Activated CD4-positive, alpha-beta T cell treated with anti-CD3 and anti-CD28 coated beads, Interleukin-2, amount 10 ng/mL, durations not matched to agents 7 days and 5 days (primary cell): ENCODE measurements at places on chromosomes 5 and 9.

- DNase-seq, result no peak
Observed at GRCh38 chr5:23820765-23821471, 313.5 kb downstream of the PRDM9 start.

- DNase-seq, result no peak
Observed at GRCh38 chr5:63687854-63688516, 274.3 kb downstream of the HTR1A start.

DNA sequence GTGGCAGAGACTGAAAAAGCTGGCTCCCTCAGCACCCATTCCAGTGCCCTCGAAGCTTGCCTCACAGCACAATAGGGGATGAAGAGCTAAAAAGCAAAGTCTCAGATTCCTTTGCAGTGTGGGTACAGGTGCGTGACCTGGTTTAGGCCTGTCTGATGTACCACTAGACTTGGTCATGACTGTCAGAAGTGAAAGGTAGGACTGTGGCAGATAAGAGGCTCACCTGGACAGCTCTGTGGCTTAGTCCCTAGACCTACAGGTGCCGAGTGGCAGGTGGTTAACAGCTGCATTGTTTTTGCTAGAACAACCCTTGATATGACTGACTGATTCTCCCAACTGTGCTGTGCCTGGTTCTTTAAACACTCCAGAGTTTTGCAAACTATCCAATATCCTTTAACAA is 14.7 kb upstream of the SFXN1 start:
- no peak for DNase-seq

DNA sequence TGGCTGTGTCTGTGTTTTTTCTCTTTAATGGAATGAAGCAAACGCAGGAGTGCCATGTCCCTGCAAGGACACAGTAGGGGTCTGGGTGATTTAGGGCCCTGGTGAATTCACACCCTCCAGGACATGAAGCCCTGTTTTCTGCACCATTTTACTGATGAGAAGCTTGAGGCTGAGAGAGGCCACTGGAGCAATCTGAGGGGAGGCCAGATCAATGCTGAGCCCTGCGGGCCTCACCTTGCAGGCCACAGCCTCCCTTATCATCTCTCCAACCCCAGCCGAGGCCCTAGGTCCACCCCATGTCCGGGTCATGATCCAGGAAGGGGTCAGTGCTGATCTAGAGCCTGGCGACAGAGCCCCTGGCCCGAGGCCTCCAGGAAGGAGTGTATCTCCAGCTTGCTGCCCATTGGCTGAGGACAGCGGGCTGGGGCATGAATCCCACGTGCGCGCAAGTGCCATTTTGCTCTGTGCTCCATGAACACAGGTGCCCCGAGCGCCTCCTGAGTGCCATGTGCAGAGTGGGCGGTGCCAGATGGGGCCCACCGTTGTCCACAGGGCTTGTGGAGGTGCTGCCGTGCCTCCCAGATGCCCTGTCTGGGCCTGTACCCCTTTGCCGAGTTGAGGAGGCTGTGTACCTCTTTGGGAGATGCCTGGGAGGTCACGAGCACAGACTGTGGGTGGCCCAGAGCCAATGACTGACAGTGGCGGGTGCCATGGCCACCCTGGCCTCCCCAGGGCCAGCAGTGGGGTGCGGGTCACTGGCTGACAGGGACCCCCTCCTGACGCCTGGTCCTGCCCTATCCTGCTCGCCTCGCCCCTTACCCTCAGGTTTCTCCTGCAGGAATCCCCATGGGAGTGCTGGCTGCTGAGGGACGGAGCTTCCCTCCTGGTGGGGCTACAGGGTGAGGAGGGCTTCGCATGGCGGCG is 32.3 kb upstream of the LPCAT1 start:
- DNase-seq, result no peak

DNA sequence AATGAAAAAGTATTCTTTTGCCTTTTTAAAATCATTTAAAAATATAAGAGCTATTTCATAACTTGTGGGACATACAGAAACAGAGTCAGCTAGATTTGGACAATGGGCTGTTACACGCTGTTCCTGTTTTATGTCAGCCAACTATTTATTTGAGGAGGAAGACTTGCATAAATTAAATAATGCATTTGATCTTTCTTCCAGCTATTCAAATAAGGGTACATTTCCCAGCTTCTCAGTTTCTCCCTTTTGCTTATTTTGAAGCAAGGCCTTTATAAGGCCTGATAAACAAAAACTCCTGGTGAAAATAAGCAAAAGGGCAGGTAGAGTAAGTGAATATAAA is 6.5 kb downstream of the STOM start:
- no peak for DNase-seq

DNA sequence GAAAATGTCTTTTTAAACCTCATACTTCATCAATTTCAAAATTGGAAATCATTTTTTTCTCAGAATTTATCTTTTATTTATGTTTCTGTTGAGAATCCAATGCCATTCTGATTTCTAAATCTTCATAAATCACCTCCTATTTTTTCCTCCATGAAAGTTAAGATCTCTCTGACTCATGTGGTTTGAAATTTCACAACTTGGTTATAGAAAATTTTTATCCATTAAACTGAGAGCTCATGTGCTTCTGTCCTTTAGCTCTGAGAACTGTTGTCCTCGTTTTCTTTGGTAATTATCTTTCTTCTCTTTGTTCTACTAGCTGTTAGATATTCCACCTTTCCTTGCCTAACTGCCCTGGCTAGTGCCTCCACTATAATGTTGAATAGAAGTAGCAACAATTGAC is 1.5 kb upstream of the RNF180 start:
- no peak for DNase-seq

DNA sequence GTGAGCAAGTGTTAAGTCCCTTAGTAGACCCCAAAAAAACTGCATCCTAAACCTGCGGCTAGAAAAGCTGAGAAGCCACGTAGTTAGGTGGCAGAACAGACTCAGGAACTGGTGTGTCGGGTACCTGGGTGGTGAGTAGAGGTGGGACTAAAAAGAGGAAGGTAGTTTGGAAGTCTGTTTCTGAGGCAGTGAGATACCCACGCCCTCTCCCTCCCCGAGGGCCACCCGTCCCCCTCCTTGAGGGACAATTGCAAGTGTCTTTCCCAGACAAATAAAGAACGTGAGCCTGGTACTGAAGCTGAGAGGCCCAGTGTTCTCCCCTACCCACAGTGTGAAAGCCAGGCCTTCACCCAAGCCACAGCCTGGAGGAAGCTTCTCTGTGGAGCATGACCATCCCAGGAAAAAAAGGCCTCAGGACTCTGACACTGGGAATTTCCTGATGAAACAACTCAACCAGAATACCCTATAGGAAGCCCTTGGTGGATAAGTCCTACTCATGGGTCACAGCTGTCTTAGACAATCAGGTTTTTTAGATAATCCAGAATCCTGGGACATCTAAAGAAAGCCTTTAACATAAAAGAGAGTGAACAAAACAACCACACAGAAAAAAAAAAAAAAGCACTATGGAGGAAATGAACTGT is 7.0 kb upstream of the CD74 start:
- DNase-seq, result no peak

- no peak for DNase-seq
Observed at GRCh38 chr9:27519466-27520465, 4.3 kb upstream of the IFNK start.

- DNase-seq, result no peak
Observed at GRCh38 chr9:90311811-90312210, 330.8 kb downstream of the DIRAS2 start.

DNA sequence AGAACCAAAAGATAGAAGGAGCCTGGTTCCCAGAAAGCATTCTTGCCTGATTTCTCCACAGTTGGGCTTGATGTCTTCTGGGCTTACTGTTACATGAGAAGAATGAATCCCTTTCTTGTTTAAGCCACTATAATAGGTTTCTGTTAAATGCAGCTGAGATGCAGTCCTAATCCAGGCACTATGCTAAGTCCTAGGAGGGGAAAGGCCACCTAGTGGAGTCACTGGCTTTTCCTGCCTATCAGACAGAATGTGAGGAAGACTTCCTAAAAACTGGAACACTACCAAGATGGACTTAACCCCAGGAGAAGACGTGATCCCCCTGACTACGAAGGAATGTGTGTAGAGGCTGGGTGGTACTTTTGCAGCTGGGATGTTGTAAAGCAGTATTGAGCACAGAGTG is 34.3 kb upstream of the FSD1L start:
- DNase-seq, result no peak

DNA sequence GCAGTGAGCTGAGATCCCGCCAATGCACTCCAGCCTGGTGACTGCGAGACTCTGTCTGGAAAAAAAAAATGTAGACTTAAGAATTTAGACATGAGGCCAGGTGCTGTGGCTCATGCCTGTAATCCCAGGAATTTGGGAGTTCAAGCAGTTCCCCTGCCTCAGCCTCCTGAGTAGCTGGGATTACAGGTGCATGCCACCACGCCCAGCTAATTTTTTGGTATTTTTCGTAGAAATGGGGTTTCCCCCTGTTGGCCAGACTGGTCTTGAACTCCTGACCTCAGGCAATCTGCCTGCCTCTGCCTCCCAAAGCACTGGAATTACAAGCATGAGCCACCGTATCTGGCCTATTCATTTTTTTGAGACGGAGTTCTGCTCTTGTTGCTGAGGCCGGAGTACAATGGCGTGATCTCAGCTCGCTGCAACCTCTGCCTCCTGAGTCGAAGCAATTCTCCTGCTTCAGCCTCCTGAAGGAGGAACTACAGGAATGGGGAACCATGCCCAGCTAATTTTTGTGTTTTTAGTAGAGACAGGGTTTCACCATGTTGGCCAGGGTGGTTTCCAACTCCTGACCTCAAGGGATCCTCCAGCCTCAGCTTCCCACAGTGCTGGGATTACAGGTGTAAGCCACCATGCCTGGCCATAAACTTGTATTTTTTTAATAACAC is 14.0 kb downstream of the DDX46 start:
- no peak for DNase-seq

DNA sequence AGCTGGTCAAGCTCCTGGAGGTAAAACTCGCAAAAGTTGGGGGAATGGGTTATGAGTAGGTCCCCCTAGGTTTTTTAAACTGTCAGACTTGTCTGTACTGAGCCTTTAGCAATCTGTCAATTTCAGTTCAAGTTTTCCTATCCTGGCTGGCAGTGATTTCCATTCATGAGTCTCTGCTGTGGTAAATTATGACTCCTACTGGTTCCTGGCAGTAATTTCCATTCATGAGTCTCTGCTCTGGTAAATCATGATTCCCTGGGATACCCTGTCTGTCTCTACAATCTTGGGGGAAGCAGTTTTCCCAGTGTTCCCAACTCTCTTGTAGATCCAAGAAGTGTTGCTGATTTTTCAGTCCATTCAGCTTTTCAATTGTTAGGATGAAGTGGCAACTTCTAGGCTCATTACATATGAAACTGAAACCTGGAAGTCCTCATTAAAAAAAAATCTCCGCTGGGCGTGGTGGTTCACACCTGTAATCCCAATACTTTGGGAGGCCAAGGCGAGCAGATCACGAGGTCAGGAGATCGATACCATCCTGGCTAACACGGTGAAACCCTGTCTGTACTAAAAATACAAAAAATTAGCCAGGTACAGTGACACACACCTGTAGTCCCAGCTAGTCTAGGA is 91.3 kb upstream of the GPBP1 start:
- DNase-seq, result no peak

DNA sequence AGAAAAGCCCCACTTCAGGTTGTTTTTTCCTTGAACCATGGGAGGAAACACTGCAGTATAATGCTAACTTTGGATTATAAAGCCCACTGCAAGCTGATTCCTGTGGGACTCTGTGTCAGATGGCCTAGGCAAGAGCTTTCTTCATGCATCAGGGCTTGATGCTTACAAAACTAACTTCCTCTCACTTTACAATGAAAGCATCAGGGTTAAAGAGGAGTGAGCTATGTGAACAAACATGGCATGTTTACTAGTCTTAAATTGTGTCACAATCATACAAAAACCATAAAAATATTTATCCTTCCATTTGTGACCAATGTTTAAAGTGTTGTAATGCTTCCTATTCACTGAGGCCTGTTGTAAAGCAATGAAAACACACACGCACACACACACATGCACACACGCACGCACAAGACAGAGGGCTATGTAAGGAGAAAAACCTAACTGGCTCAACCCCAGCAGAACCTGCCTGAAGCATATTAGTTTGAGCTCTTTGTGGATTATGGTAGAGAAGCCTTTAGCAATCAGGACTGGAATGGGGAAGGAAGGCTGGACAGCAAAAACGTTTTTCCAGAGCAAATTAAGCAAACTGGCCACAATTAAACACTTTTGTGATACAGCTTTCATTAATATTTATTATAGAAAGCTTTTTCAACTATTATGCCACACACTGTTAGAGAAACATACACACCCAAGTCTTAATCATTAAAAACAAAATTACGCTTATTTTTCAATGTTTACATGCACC is 122.2 kb downstream of the AUH start:
- DNase-seq, result no peak

DNA sequence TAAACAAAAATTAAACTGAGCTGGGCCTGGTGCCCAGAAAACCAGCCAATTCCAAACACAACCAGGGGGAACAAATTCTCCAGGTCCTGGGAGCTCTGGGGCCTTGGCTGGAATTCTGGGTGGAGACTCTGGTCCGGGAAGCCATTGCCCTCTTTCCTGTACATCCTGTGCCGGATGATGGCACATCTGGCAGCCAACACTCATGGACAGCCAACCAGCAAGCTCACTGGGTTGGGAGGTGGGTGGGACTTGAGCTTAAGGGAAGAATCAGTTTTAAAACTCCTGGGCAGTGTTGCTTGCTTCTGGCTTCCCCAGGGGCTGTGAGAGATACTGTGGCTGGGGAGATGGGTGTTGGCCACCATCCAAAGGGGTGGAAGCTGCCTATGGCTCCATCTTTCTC is 56.1 kb downstream of the PCDH1 start:
- DNase-seq, result no peak

GRCh38 chr9:131060900-131061630 is 35.3 kb upstream of the AIF1L start:
- DNase-seq, result no peak

GRCh38 chr5:61362796-61363368 is 30.8 kb downstream of the ZSWIM6 start:
- DNase-seq, result no peak

- no peak for DNase-seq
Observed at GRCh38 chr5:3024976-3025375, 273.5 kb upstream of the IRX2 start.

DNA sequence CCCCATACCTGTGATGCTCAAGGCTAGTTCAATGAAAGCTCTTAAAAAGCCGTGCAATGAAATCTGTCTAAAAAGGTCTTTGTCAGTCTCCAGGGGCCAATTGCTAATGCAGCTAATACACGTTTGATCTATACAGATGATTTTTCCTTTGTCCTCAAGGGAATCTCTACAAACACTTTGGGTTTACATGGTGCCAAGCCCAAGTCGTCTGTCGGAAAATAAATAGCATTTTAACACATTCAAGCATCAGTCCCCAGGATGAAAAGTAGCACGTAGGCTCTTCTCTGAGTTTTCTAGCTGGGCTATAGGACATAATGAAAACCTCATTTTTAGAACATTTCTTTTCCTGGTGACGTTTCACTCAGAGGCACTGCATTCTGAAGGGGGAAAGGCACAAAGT is 477.4 kb upstream of the WWC1 start:
- no peak for DNase-seq

- DNase-seq, result no peak
Observed at GRCh38 chr5:141547488-141547887, 58.6 kb downstream of the PCDHGC5 start.

DNA sequence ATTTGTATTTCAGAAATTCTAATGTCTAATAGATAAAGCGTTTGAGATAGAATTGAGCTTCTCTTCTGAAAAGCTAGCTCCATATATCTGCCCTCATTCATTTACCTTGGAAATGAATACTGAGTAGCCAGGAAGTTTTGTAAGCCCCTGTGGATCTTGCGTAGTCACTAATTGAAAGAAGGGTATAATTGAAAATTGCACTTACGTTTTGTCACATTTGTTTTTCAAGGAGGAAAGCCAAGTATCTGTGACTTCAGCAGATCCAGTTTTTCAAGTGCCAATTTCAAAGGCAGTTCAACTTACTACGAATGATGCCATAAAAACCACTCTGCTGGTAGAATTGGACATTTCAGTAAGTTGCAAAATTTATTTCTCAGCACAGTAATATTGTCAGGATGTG is 14.0 kb downstream of the MTRR start:
- no peak for DNase-seq
